Right kidney (tissue), 9 donors: ENCODE measurements at places on chromosomes 11 and 22.

GRCh38 chr11:72864702-72865655 lies 50.8 kb downstream of the ATG16L2 start:
- DNase-seq, result no peak

DNA sequence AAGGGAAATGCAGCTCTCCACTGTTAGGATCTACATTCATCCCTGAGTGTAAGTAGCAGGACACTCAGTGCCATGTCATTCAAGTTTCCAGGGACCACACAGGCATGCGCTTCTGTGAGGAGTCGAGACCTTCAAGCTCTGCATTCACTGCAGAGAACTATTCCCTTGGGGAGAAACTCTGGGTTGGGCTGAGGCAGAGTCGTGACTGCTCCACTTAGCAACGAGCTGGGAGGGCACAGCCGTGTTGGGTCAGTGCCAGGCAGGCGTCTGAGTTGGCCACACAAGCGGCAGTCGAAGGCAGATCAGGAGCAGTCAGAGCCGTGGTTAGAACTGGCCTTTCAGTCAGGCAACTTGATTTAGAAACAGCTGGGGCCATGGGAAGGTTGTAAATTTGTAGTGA lies 14.7 kb downstream of the MPEG1 start:
- peak; percentile 32 for DNase-seq

DNA sequence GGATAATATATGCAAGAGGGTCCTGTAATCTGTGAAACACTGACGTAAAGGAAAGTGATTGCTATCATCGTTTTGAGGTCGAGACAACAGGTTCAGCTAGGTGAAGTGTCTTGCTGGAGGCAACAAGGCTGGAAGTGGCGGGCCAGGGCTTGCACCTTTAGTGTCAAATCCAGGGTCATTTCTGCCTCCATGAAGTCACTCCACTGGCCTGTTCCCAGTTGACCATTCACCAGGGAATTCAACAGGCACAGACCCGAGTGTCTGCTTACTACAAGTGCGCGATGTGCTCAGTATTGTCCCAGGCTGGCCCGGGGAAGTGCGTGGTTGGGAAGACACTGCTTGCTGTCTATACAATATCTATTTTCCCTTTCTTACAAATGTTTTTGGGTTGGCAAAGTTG lies 225.0 kb downstream of the CEP164 start:
- no peak for DNase-seq

DNA sequence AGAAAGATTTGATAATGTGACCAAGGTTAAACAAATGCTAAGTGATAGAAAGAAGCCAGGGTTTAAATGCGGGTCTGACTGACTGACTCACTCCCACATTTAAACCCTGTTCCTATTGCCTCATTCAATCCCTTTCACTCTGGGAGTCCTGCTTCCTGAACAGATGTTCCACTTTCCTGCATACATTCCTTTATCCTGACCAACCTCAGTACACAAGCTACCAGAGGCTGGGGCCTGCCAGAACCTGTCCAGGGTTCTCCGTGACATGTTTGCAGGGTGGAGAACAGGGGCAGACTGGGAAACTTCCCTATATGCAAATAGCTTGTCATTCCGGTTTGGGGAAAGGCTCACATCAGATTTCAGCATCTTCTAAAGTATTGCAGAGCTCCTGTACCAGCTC lies 3.0 kb upstream of the ANKK1 start:
- DNase-seq, result no peak

DNA sequence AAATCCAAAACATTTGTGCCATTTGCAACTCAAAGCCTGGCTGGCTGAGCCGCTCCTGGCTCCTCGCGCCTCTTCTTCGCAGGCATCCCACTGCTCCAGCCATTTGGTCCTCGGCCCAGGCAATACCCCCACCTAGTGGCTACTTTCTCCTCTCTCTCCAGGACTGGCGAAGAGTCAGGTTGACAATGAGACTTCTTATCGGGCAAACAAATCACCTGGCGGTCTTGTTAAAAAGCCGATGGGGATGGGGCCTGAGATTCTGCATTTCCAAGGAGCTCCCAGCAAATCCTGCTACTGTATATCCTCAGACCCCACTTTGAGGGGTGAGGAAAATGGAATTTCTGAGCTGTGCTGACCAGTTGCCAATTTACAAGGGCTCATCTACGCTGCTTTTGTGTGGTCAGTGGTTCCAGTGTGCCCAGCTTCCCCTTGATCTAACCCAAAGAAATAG lies 89.0 kb downstream of the ISX start:
- peak; percentile 27 for DNase-seq

GRCh38 chr11:67400942-67401494 lies 640 bp downstream of the PPP1CA start:
- DNase-seq, result no peak

- DNase-seq, result no peak
Observed at GRCh38 chr11:76997512-76997911, 36.7 kb upstream of the B3GNT6 start.

GRCh38 chr11:92180226-92180625 lies 44.4 kb upstream of the FAT3 start:
- no peak for DNase-seq

GRCh38 chr22:21832291-21833290 lies 34.9 kb downstream of the MAPK1 start:
- DNase-seq, result no peak

DNA sequence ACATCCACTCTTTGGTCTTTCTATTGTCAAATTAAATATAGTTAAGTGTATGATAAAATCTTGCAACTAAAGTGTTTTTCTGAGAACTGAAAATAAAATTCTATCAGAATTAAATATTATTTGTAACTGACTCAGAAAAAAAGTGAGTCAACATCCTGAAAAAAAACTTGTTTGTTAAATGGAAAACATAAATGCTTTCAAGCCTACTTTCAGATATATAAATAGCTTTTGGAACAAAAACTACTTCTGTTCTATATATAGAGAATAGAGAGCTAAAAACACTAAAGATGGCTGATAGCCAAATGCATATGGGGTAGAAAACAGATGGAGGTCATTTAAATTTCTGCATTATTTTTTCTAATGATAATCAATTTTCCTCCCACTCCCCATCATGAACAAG lies 61.8 kb downstream of the PIK3C2A start:
- no peak for DNase-seq

DNA sequence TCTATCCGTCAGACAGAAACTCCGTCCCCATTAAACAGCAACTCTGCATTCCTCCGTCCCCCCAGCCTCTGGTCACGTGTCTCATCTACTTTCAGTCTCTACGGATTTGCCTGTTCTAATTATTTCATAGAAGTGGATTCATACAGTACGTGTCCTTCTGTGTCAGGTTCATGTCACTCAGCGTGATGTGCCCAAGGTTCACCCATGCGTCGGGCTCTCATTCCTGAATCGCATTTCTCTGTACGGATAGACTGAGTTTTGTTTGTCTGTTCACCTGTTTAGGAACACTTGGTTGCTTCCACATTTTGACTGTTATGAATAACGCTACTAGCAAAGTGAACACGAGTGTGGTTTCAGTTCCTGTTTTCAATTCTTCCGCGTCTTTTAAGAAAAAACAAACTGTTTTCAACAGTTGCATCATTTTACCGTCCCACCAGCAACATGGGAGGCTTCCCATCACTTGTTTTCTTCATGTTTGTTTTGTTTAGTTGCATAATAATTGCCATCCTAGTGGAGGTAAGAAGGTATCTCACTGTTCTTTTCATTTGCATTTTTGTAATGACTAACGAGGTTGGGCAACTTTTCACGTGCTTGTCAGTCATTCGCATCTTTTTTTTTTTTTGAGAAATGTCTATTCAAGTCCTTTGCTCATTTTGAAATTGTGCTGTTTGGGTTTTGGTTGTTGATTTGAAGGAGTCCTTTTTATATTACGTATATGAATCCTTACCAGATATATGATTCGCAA lies 8.9 kb upstream of the NLRP6 start:
- DNase-seq, result no peak

DNA sequence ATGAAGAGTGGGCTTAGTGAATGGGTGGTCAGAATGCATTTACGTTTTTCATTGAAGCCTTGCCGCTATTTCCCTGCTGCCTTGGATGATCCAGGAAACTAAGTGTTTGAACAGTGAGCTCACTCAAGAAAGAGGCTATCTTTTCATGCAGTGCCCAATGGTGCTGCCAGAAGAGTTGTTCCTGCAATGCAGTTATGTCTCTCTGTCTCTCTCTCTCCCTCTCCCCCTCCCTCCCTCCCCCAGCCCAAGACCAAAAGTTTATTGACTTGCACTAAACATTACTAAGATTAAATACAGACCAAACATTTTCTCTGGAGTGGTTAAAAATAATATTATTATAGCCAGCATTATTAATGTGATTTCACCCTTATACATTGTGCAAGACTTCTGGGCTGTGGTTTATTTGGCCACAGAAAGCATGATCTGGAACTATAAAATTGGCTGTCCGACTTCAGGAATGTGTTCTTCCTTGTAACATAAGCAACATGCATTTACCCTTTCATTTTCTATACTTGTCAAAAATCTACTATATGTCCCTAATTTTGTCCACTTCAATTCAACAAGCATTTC lies 6.6 kb upstream of the FUT4 start:
- DNase-seq, result no peak

GRCh38 chr11:44192017-44192385 lies 96.5 kb downstream of the EXT2 start:
- DNase-seq, result no peak

DNA sequence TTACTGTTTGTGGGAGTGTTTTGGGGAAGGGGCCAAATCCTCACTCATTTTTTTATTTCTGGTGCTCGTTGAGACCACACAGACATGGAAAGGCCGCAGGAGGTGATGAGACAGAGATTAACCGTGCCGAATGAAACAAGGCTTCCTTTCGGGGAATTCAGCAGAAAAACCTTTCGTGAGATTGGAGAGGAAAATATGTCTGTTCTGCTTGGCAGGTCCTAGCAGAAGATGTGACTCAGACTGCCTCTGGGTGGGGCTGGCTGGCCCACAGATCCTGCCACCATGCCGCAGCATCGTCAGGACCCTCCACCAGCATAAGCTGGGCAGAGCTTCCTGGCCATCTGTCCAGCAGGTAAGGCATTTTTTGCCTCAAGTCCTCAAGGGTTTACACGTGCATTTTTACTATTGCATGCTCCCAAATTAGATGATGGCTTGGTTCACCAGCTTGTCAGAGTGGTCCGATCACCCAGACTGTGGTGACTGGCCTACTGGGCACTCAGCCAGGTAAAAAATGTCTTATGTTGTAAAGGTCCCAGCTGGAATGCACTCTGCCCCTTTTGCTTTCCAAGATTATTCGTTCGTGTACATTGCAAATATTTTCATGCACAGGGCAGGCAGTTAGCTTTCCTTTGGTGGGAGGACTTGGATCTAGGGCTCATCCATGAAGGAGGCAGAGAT lies 1.5 kb downstream of the DDB2 start:
- peak; percentile 55 for DNase-seq

- no peak for DNase-seq
Observed at GRCh38 chr11:63462137-63462536, 28.8 kb downstream of the PLAAT5 start.

GRCh38 chr11:124917115-124917637 lies 1.9 kb upstream of the HEPN1 start:
- no peak for DNase-seq

GRCh38 chr11:71112990-71113389 lies 139.4 kb downstream of the SHANK2 start:
- no peak for DNase-seq

DNA sequence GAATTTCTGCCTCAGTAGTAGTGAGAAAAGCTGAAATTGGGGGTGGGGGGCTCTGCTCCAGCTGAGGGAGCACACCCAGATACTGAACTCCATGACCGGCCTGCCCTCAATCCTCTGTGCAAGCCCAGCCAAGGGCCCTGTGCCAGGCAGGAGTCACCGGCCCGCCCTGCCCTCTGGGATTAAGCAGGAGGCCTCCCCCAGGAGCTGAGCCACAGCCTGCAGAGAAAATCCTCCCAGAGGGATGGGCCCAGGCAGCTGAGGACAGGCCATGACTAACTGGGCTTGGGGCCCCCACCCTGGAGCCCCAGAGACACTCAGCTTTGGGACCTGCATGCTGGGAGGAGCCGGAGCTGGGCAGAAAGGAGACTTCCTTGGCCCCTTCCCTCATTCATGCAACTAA lies 48.8 kb downstream of the MN1 start:
- no peak for DNase-seq

DNA sequence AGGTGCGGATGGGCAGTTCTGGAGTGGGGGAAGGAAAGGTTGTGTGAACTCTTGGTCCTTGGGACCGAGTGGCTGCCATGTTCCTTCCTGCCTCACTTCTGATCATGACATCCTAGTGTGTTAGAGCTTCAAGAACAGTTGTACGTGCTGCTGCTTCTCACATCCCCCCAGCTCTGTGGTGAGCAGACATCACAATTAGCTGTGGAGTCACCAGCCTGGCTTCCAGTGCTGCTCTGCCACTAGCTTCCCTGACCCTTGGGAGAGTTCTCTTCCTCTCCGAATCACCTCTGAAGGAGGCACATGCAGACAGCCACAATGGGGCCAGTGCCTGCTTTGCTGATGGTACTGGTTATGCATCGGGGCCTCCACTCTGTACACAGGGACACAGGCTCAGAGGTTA lies 6.2 kb upstream of the RAB1B start:
- no peak for DNase-seq

- DNase-seq, result peak; percentile 64
Observed at GRCh38 chr11:78645226-78646202, 70.8 kb upstream of the NARS2 start.

DNA sequence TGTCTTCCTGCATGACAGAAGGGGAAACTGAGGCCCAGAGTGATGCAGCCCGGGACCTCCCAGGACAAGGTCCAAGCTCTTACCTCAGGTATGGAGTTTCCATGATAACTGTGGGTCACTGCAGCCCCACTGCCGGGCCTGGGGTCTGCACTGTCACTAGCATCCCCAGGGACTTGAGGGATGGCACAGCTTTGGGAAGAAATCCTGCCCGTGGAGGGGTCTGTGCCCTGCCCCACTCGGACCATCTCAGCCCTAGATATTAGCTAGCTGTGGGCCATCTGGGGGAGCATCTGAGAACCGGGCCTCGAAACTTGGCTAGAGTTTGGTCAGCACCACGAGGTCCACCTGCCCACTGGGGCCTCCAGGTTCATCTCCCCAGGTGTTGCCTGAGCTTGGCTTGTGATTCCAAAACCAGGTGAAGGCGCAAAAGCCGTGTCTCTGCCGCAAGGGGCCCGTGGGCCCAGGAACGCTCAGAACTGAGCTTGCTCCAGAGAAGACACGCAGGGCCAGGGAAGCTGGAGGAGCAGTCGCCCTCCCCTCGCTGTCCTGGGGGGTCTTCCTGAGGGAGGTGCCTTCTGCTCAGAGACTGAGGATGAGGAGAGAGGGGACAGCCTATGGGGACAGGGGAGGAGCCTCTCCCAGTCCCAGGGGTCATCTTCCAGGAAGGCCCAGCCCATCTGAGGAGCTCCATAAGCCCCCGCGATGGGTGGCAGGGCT lies 4.8 kb downstream of the LINC01488 start:
- DNase-seq, result no peak

DNA sequence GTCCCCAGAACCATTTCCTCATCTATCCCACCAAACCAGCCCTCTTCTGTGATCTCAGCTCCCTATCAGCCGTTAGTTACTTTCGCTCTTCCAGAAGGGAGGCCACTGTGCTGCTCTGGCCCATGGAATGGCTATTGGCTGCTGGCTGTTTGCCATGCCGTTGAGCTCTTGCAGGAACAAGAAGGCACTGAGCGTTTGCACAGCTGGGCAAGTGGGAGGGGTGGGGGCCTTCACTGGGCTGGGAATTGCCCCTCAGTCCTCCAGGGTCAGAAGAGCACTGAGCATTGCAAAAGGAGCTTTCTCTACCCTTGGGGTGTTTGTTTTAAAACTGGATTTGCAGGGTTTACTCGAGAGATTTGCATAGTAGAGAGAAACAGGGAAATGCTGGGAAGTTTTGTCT lies 129.0 kb upstream of the PARVA start:
- DNase-seq, result no peak
